ENCODE measurements at places on chromosomes 5 and 9.

DNA sequence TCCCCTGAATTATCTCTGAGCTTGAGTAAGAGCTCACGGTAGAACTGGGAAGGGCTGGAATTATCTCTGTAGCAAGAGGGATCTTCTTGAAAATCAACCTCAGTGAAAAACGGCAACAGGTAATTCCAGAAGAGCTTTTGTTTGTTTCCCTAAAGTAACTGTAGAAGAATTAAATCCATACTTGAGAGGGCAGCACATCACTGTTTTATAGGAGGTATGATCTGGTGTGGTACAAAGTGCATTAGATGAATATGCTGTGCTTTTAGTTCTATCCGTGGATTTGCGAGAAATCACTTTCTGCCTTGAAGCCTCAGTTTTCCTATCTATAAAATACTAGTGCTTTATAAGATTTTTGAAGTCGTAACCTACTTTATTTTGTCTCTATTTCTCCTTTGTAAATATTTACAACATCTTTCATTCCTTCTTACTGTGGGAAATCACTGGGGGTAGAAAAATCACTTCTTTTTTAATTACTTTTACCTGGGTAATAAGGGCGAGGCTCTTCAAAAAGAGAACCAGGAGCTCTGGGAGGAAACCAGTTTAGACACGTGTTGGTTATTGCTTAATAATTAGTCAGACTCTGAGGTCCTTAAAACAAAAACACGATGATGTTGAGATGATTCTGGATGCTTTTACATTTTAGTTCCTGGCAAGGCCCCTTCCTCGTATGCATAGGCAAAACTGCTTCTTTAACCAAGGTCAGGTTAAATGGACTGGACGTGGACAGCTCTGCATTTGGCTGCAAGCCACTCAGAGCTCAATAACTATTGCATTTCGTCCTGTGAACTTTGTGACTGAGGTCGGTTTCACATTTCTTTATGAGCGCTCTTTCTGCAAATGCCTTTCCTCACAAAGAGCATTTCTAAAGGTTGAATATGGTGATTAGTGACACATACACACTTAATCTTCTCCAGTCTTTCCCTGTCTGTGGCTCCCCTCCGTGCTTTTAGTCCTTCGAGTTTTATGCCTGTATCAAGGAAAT, 376.1 kb downstream of the BRINP1 start:
- DNase-seq, result no peak

DNA sequence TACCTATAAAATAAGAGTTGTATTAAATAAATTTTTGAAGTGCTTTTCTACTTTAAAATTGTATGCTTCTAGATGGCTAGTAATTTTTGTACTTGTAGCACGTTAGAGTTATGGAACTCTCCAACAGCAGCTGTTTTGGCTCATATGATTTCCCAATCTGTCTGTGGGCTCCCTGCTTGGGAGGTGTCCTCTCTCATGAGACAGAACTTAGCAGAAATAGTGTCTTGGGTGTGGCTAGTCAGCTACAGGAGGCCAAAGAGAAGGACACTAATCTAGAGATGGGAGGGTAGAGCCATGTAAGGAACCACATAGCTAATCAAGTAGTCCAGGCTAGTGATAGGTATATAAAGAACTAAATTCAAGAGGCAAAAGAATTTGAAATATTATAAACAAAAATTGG, 78.4 kb upstream of the DAB2 start:
- no peak for DNase-seq

DNA sequence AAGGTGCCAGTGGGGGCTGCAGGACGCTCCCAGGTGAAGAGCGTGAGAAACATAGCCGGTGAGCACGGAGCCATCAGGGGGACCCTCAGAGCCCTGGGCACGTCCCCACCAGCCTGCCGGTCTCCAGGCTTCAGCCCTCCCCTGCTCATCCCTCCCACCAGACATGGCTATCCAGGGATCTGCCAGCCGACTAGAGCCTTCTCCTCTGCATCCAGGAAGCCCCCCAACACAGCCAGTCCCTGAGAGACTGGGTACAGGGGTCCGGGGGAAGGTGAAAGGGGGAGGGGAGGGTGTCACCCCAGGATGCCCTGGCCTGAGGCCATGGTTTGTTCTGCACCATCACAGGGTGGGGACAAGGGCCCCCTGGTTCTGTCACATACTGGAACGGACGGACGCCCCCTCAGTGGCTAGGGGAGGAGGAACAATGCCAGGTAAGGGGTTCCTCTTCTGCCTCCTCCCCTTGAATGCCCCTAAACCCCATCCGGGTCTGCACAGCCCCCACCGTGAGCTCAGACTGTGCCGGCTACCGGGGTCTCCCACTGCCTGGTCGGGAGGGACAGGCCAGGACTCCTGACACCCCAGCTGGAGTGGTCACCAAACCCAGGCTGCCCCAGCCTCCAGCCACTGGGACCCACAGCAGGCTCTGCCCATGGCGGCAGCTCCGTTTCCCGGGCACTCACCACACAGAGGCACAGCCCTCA, 34.3 kb downstream of the NACC2 start:
- DNase-seq, result no peak

- DNase-seq, result peak; percentile 60
These were observed 3.4 kb downstream of the PBX3 start for GRCh38 chr9:125750627-125751011.

GRCh38 chr5:13439430-13439829, 505.1 kb downstream of the DNAH5 start:
- no peak for DNase-seq

DNA sequence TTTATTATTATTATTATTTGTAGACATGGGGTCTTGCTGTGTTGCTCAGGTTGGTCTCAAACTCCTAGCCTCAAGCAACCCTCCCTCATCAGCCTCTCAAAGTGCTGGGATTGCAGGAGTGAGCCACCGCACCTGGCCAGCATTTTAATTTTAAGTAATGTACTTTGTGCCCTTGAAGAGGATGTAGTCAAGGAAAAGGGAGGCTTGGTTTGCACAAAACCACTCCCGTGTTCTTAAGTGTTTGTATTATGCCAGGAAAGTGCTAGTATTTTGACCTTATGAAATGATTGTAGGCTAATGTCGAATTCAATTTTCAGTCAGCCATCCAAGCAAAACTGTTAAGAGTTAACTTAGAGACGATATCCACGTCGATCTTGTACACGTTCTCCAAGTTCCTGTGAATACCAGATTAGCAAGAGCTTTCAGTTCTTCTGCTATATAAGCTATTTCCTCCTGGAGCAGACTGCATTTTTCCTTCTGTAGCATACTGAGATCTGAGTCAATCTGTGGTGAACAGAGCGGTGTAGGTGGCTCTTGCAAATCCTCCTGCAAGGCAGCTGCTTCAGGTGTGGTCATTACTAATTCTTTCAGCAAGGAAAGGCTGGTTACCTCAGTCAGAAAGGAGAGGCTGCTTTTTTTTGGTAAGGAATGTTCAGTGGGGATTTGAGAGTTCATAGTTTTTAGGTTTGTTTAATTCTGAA, 23.7 kb downstream of the CCDC171 start:
- DNase-seq, result no peak

GRCh38 chr9:94867281-94867841, 140.9 kb downstream of the AOPEP start:
- DNase-seq, result peak; percentile 74

GRCh38 chr5:64384765-64385164, 121.0 kb upstream of the RGS7BP start:
- no peak for DNase-seq

GRCh38 chr5:150644514-150644913, 4.1 kb downstream of the SYNPO start:
- DNase-seq, result no peak

DNA sequence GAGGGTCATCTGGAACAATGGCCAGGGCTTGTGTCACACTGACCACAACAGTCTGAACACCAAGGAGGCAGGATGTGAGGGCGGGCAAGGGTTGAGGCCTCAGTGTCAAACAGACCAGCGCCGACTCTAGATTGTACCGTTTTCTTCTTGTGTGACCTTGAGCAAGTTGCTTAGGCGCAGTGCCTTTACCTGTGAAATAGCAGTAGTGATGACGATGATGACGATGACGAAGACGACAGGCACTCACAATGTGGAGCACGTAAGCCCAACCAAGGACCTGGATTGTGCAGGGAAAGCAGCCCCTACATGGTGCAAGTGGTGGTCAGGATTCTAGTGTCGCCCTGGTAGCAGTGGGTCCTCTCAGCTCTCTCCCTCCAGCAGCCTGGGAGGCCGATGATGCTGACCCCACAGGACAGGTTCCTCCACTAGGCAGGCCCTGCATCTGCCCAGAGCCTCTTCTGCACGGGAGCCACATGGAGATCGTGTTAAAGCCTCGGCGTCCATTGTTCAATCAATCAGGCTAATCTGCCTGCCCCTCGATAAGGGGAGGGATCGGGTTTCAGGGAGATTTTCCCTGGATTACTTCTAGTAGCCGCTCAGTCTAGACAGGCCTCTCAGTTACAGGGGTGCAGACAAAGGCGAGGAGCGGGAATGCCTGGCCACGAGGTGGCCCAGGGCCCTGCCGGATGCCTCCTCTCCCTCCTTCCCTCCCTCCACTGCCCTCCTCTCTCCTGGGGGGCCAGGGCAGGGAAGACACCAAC, 91.7 kb downstream of the MACROH2A1 start:
- DNase-seq, result no peak

DNA sequence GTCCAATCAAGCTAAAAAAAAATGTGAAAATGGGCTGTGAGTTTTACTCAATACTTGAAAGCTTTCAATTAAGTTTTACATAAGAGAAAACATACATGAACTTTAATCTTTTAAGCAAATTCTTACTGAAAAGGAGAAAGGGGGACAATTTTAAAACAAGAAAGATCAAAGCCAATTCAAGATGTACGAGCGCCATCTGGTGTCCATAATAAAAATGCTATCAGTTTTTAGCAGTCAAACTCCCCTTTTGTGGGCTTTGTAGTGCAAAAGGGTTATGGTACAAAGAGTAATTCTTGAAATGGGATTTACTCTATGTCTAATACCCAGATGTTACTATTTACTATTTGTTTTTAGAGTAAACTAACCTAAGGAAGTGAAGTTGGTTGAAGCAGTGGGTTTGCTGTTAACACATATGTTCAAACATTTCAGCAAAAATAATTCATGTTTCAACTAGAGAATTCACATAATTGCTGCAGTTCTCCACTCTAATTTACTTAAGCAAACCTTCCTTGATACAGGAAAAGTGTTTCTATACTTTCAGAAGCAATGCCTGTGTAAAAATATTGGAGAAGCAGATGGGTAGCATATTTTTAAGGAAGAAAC, 228.2 kb upstream of the TYRP1 start:
- DNase-seq, result peak; percentile 52

GRCh38 chr5:14211818-14212803, 69.0 kb downstream of the TRIO start:
- no peak for DNase-seq

DNA sequence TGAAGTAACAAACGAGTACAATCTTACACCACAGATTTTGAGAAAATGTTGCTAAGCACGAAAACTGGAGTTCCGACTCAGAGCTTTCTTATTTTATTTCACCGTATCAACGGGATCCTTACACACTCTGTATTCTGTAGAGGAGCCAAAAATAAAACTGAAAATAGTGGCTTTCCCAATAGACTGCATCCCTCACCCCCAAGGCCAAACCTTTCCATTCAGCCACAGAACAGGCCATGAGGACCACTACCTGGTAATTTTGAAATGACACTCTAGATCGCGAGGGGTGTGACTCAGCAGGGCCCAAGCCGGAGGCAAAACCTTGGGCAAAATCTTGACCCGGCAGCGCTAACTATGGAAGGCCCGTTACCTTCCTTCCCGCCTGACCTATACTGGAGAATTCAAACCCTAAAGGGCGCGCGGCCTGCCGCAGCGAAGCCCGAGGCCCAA, 432 bp downstream of the HSPA9 start:
- DNase-seq, result no peak

GRCh38 chr5:36417221-36417620, 115.5 kb upstream of the RANBP3L start:
- no peak for DNase-seq

- DNase-seq, result no peak
These were observed 117.0 kb downstream of the PAPPA start for GRCh38 chr9:116270546-116270945.

DNA sequence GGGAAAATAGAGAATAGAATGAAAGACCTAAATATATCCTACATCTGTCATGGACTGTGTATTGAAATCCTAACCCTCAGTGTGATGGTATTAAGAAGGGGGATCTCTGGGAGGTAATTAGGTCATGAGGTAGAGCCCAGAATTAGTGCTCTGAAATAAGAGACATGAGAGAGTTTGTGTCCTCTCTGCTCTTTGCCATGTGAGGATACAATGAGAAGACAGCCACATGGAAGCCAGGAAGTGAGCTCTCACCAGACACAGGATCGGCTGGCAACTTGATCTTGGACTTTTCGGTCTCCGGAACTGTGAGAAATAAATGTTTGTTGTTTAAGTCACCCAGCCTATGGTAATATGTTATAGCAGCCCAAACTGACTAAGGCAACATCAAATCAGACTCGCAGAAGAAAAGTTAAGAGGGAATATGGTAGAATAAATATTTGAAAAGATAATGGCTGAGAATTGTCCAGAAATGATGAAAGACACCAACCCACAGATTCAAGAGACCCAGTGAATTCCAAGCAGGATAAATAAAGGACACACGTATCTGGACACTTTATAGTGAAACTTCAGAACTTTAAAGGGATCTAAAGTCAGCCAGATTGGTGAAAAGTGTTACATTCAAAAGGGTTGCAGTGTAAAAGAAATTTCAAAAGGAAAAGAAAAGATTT, 12.7 kb upstream of the SLC36A1 start:
- DNase-seq, result no peak

GRCh38 chr9:37364751-37365360, 57.6 kb upstream of the GRHPR start:
- DNase-seq, result no peak

DNA sequence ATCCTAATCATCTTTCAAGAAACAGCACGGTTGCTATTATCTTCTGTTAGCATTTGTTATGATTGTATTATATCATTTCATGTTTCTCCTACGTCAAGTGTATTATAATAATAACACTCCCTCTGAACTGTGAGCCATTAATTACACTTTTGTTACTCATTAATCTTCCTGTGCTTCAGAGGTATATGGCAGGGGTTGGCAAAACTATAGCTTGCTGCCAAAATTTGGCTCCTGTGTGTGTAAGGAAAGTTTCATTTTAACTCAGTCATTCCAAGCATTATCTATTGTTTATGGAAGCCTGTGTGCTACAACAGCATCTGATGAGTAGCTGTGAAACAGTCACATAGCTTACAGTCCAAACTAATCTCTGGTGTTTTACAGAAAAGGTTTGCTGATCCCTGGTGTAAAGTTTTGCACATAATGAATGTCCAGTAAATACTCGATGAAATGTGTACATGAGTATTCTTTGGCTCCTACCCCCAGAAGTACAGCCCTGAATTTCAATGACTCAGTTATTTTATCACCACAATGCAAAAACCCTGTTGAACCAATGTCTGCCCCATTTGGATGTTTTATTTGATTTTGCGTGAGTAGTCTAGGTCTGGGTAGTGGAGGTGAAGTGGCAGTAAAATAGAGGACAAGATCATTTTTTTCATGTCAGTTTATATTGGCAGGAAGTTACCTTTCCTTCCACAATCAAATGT, 648.2 kb downstream of the MAT2B start:
- DNase-seq, result no peak

DNA sequence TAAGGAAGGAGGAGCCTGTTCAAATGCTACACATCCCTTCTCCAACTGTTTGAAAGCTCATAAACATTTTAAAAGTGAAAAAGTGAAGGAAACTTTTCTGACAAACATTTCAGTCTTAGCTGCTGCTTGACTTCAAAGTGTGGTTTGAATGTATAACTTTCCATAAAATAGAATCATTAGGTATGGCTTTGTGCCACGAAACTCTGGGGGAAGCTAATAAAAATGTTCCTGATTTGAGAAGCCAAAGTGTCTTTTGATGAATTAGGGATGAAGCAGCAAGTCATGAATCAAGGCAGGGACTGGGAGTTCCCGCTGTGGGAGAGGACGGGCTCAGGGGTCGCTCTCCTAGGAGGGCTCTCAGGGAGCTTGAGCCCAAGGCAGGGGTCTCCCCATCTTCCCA, 15.3 kb downstream of the MVB12B start:
- DNase-seq, result no peak
